ENCODE measurements at places on chromosomes 4 and X. TPM values are rescaled to one million over a fixed set of nuclear protein-coding genes. Genes with fewer than 3 reads are reported as not detected.

- no peak for DNase-seq
Measured at GRCh38 chrX:71131510-71131909, 13.1 kb downstream of the MED12 start.

DNA sequence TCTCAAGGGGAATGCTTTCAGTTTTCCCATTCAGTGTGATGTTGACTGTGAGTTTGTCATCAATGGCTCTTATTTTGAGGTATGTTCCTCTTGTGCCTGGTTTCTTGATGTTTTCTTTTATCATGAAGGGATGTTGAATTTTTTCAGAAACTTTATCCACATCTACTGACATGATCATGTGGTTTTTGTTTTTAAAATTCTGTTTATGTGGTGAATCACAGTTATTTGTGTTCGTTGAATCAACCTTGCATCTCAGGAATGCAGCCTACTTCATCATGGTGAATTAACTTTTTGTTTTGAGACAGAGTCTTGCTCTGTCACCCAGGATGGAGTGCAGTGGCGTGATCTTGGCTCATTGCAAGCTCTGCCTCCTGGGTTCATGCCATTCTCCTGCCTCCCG is 263.1 kb upstream of the KLF3 start:
- DNase-seq: no peak

DNA sequence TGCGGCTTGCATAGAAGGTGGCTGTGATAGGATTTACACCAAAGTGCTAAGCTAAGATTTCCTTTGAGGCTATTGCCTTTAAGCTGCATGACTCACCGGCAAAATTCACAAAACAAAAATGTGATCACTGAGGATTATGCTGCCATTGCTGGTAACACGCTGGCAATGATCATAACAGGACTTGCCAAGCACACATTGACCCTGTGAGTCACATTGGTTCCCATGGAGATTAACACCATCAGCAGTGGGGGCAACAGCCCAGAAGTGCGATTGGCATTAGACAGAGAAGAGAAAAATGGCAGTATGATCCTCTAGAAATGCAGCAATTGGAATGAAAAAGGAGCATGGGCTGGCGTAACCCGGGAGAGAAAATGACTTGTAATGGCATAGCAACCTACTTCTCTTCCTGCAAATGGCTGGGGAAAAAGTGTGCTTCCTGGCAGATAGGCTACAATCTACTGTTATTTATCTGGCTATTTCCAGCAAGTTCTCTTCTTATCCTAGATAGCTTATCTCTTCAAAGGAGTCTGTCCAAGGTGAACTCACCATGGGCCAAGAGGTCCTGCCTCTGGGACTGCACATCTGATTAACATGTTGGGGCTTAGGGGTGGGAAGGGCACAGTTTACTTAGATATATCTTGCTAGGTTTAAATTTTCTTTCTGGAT is 314.2 kb upstream of the IGFBP7 start:
- no peak for DNase-seq

- no peak for DNase-seq
Measured at GRCh38 chr4:168724686-168725411, 228.0 kb downstream of the PALLD start.

DNA sequence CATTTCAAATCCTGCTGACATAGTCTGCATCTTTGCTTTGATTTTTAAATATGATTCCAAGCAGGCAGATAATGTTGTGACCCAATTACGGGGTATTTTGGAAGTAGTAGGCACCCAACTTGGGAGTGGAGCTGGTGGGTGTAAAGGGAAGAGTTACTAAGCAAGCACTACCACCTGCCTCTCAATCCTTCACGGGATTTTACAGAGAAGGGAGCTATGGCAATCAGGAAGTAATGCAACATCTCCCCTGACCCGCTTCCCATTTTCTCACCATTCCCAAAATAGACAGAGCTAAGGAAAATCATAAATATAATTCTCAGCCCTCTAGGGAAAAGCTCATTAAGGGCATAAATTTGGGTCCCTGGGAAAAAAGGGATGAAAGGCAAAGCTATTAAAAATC is 9.2 kb downstream of the APBB2 start:
- no peak for DNase-seq

DNA sequence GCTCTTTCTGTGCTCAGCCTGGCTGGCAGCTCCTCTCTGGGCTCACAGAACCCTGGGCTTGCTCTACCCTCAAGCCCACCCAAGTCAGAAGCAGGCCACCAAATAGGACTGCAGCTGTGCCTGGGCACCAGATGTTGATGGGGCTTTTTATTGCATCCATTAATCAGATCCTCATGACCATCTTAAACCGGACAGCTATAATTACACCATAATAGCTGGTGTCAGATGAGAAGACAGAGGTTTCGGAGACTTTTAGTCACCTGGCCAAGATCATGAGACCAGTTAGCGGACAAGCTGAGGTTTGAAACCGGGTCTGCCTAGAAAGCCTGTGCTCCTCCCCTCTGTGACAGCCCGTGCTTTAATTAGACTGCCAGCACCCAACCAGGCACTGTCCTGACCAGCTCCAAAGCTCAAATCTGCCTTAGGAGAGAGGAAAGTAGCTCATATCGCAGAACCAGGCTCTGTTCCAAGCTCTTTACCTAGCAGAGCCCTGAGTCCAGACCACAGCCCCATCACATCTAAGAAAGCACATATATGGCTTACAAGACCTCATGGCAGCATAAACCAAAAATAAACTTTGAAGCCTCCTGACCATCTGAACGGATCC is 88.9 kb downstream of the JAKMIP1 start:
- no peak for DNase-seq

GRCh38 chr4:154422152-154422551 is 69.4 kb downstream of the DCHS2 start:
- DNase-seq: no peak

- DNase-seq: no peak
Measured at GRCh38 chrX:69324851-69325250, 159.6 kb upstream of the PJA1 start.

DNA sequence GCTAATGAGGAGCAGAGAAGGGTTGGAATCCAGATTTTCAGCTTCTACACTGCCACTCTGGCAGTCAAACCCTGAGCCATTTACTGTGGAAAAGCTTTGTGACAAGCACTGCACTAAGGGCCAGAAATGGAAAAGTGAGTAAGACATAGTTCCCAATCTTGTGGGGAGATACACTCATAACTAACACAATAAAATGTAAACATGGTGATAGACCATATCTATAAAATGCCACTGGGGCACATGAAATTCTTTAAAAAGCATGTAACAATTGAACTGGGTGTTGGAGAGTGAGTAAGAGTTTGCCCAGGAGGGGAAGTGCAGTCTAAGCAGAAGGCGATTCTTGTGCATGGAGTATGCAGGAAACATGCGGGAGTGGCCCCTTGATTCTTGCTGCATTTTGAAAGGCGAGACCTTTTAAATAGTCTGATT is 32.0 kb upstream of the ANXA5 start:
- no peak for DNase-seq

Gene KIF4A
- polyA plus RNA-seq: 5.2 TPM

Gene DGAT2L6
- not detected for polyA plus RNA-seq

Measured in muscle of arm (tissue), 14 donors.